HAP-1 (cell line): ENCODE measurements at places on chromosomes 12 and 14.
A peak's percentile ranks its signal among the peaks of the same experiment; 100 is the strongest.

DNA sequence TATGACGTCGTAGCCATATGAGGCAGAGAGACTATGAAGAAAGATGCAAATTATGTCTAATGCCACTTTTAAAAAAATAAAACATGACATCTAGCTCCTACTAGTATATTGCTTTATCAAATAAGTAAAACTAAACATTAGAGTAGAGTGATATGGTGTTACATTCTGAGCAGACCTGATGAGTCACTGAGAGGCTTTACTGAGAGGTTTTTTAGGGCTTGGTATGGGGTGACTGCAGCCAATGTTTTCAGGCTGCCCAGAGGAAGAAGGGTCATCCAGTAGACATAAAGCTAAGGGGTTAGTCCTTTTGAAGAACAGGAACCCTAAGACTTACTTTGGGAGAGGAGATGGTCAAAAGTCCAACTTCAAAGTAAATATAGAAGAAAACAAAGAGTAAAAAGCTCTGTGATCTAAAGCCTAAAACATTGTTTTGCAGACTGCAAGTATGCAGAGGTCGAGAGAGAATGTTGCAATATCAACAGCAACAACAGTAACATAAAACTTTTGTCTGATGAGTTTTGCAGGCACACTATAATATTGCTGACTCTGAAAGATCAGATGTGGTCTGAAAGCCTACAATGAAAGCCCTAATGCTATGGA lies 774.7 kb downstream of the TMTC2 start:
- DNase-seq, result no peak

GRCh38 chr12:31832740-31833729 lies 104.2 kb upstream of the AMN1 start:
- no peak for DNase-seq

DNA sequence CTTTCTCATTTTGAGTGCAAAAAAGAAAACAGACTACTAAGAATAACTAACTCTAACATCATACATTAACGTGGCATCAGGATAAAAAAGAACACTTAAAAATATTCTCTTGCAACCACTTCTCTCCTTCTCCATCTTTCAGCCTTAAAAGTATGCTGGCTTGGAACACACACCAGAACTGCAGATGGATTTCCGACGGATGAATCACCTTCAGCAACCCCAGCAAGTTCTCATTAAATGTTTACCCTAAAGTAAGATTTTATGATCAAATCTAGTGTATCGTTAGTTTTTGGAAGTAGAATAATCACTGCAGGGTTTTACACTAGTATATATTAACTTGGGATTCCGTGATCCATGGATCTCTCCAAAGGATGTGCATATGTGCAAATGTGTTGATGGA lies 1.2 kb downstream of the NEK9 start:
- no peak for DNase-seq

- DNase-seq, result no peak
Measured at GRCh38 chr14:45728434-45729225, 475.6 kb upstream of the MIS18BP1 start.

GRCh38 chr14:78005325-78005724 lies 164.8 kb upstream of the NRXN3 start:
- DNase-seq, result no peak

- no peak for DNase-seq
Measured at GRCh38 chr12:125100551-125101434, 35.6 kb downstream of the AACS start.

- peak; percentile 49 for DNase-seq
Measured at GRCh38 chr12:15899282-15899870, 11.8 kb upstream of the DERA start.

DNA sequence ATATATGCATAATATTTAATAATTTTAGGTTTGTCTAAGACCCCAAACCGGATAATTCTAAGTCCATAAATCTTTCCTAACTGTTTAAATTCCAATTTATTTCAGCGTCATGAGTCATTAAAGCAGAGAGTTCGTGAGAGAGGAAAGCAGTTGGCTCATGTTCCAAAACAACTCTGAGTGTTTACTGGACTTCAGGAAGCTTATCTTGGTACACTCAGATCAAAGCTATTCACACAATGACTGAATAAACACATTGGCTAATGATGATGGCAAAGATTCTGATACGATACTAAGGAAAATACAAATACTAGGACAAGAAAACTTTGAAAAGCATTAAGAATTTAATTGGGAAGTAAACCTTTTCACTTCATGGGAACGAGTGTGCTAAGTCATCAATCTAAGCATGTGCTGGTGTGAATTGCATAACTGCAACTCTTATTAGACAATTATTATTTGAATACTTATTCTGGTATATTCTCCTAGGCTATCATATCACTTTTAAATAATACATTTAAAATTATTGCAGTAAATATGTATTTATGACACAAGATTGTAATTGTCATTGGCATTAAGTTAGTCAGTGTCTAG lies 34.8 kb upstream of the CLEC14A start:
- DNase-seq, result no peak

DNA sequence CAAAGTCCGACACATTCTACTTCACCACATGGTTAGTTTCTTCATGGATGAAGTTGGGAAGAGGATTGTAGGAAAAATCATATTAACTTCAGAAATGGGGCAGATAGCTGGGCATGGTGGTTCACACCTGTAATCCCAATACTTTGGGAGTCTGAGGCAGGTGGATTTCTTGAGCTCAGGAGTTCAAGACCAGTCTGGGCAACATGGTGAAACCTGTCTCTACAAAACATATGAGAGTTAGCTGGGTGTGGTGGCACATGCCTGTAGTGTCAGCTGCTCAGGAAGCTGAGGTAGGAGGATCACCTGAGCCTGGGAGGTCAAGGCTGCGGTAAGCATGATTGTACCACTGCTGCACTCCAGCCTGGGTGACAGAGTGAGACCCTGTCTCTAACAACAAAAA lies 49.5 kb upstream of the PCED1B start:
- DNase-seq, result no peak

- no peak for DNase-seq
Measured at GRCh38 chr14:104155513-104155912, 17.1 kb downstream of the KIF26A start.

- DNase-seq, result no peak
Measured at GRCh38 chr12:110289044-110289710, 8.1 kb downstream of the ATP2A2 start.

- DNase-seq, result no peak
Measured at GRCh38 chr12:107242189-107242588, 148.8 kb upstream of the CRY1 start.

GRCh38 chr14:79118291-79118690 lies 948.1 kb downstream of the NRXN3 start:
- DNase-seq, result no peak

GRCh38 chr12:52090291-52090690 lies 10.8 kb downstream of the SMIM41 start:
- no peak for DNase-seq

DNA sequence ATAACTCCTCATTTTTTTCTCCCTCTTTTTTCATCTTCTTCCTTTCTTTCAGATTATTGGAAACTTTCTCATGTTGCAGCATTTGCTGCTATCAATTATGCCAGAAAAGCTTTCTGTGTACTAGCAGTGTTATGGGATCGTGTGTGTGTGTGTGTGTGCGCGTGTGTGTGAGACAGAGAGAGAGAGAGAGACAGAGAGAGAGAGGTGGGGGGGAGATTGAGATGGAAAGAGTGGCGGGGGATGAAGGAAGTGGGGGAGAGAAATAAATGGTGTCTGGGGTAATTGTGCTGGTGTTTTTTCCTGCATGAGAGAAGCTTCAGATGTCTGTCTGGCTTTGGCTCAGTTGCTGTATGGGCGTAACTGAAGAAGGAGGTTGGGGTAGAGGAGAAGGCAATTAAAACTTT lies 268.9 kb downstream of the RAD51B start:
- no peak for DNase-seq

GRCh38 chr12:84805474-84805858 lies 107.1 kb downstream of the SLC6A15 start:
- peak; percentile 100 for DNase-seq

- DNase-seq, result no peak
Measured at GRCh38 chr14:97306760-97307246, 509.6 kb downstream of the VRK1 start.

GRCh38 chr12:66929121-66929520 lies 250.2 kb upstream of the GRIP1 start:
- DNase-seq, result no peak

DNA sequence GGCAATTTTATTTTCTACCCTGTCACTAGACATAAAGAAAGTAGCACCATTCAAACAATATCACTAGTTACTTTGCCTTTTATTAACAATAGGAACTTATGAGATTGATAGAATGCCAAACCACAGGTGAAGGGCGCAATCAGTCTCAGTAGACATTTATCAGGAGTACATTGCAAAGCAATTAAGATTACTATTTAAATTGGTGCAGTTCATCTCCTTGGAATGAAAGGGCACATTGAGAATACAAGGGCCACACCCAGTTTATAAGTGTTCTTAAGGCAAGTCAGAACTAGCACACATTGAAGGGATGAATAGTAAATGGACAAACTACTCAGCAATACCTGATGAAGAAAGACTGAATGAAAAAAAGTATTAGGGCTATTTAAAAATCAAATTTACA lies 601.4 kb downstream of the C12orf50 start:
- DNase-seq, result no peak

- no peak for DNase-seq
Measured at GRCh38 chr14:103886304-103887169, 39.2 kb upstream of the PPP1R13B start.

DNA sequence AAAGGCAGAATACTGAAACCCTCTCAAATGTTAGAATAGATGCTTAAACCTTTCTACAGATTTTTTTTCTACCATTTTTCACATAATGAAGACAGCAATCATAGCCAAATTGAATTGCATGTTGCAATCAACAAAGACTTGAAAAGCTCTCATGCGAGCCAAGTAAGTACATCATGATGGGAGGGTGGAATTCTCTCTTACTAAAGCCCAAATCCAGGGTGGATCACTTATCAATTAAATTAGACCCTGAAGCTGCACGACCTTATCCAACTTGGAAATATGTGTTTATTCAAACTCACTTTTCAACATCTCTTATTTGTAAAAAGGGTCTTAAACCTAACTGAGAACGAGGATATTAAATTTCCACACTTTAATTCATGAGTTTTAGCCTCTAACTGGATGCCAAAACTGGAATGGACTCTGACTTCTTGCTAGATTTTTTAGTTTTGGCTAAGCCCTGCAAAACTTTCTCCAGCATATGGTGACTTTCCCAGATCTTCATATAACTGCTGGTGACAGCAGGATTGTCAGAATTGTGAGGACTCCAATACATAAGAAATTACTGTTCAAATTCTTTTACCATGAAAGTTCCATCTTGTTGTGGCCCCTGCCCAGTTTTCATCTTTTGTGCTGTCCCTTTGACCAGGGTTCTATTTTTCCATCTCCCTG lies 53.6 kb downstream of the HECTD4 start:
- no peak for DNase-seq
